Immature natural killer cell (primary cell): ENCODE measurements at places on chromosomes 2 and 18.

DNA sequence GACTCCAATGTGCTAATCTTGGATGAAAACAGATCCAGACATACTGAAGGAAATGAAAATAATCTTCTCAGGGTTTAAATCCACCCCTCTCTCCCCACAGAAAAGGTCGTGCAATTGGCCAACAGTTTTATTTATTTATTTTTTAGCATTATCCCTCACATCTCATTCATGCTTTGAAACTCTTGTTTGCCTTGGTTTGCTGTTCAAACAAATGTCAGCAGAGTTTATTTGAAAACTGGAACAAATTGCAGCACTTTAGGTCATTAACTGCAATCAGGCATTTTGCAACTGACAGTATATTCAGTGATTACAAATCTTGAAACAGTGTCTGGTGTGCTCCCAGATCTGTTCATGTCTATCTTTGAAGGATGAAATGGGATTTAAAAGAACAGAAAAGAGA lies 220.6 kb downstream of the SLC4A10 start:
- no peak for DNase-seq
- peaks cover 5% of the 10 kb centered on the region for H3K27me3 ChIP-seq
- no peak overlapping the region for H3K27ac ChIP-seq
- H3K4me1 ChIP-seq: no peaks in the 10 kb centered on the region
- H3K4me3 ChIP-seq: no peak overlapping the region

DNA sequence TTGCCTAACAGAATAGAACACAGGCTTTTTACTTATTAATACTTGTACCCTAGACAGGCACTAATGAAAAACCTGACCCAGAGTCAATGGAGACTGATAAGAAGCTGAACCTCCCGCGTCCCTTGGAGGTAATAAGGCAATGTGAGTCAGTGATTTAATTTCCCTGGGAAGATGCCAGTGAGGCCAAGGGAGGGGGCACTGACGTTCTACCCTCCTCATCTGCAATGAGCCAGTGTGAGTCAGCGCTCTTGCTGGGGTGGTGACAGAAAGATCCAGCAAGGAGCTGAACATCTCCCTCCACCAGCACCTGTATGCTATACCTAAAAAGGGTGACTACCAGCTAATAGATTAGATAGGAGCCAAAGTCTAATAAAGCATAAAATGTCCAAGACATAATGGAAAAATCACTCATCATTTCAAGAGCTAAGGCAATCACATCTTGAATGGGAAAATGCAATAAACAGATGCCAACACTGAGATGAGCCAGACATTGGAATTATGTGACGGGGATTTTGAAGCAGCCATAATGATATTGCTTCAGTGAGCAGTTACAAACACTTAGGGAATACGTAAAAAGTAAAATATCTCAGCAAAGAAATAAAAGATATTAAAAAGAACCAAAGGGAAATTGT lies 116.9 kb downstream of the TPGS2 start:
- H3K36me3 ChIP-seq: no peaks in the 10 kb centered on the region
- DNase-seq: no peak
- H3K27ac ChIP-seq: no peak overlapping the region

DNA sequence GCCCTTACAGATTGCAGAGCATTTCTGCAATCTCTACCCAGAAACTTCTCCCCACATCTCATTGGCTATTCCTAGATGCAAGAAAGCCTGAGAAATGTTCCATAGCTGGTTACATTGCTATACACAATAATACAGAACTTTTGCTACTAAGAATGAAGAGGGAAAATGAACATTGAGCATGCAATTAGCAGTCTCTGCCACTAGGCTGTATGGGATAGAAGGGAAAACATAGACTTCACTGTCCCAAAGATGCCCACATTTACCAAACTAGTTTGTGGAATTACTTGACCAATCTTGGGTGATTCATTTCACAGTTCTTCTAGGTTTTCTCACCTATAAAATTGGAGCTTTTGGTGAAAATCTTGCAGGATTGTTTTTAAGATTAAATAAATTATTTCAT lies 265.7 kb upstream of the NT5C1B start:
- H3K4me3 ChIP-seq: no peak overlapping the region
- no peaks in the 10 kb centered on the region for H3K4me1 ChIP-seq
- H3K27me3 ChIP-seq: no peaks in the 10 kb centered on the region
- H3K36me3 ChIP-seq: no peaks in the 10 kb centered on the region
- no peak for DNase-seq

GRCh38 chr2:127216095-127216494 lies 4.0 kb downstream of the CYP27C1 start:
- H3K4me3 ChIP-seq: no peak overlapping the region
- no peak for DNase-seq
- peaks cover 7% of the 10 kb centered on the region for H3K36me3 ChIP-seq
- peaks cover 18% of the 10 kb centered on the region for H3K27me3 ChIP-seq
- no peak overlapping the region for H3K27ac ChIP-seq

DNA sequence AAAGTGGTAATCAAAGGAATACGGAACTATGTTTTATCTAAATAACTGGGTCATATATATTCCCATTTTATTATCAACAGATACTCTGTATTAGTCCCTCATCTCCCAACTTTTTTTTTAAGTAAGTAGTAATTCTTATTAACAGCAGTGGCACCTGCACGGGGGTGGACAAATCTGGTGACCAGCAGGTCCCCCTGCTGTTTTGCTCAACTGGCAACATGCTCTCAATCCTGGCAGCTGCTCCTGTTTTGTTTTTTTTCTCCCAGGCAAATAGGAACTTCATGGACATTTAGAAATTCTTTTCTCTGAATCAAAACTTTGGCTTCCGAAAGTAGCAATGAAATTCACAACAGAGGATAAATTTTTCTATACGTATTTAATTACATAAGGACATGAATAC lies 193.5 kb downstream of the SS18 start:
- H3K36me3 ChIP-seq: no peaks in the 10 kb centered on the region
- no peak overlapping the region for H3K4me3 ChIP-seq
- DNase-seq: no peak
- peaks cover 8% of the 10 kb centered on the region for H3K27me3 ChIP-seq
- H3K4me1 ChIP-seq: no peaks in the 10 kb centered on the region

DNA sequence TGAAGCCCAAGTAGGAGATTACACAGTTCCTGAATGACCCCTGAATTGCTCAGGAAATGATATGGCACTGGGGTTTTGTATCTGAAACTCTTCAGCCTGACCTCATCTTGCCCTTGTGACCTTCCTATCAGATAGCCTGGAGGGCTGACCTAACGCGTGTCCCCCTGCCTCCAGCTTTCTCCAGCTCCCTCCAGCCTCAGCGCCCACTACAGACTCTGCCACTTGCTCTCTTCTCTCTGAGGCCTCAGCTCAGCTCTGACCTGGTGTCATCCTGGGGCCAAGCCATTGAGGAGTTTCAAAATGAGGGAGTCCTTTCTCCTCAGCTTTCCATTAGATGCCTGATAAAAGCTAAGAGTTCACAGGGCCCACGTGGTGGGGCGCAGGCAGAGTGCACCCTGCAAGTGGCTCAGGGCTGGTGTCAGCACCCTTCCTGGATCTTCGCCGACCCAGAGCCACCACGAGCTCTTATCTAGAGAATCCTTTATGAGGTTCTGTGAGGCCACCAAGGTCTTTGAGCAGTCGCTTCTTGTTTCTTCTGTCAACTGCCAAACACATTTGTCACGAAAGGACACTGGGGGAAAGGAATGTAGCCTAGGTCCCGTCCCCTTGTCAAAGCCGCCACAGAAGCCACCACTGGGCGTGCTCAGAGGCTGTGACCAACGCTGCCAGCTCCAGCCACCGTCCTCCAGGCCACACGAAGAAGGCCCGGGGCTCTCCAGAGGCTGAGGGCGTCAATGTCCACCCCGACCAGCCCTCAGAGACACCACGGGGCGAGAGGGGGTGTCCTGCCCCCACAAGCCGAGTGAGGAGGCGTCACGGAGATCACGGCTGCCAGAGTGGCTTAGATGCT lies 131.3 kb upstream of the GPC1 start:
- H3K36me3 ChIP-seq: no peaks in the 10 kb centered on the region
- H3K4me3 ChIP-seq: no peak overlapping the region
- no peak for DNase-seq
- H3K27ac ChIP-seq: no peak overlapping the region
- H3K27me3 ChIP-seq: no peaks in the 10 kb centered on the region
- H3K4me1 ChIP-seq: no peaks in the 10 kb centered on the region

DNA sequence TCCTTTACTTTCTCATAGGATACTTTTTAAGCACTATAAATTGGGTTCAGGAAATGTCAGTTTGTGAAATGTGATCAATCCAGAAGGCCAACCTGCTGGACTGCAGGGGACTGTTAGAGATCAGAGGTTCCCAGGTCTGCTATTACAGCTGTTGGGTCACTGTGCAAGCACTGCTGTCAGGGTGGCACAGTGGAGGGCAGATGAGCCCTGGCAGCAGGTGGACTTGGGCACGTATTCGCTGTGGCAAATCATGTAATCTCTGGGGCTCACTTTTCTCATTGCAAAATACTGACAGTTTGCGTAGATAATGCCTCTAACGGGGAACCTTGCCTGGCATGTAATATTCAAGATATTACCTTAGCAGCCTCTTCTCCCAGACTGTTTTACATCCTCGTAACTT lies 18.1 kb downstream of the RAB31 start:
- no peaks in the 10 kb centered on the region for H3K36me3 ChIP-seq
- DNase-seq: no peak
- no peaks in the 10 kb centered on the region for H3K27me3 ChIP-seq
- H3K4me1 ChIP-seq: no peaks in the 10 kb centered on the region
- H3K27ac ChIP-seq: no peak overlapping the region

DNA sequence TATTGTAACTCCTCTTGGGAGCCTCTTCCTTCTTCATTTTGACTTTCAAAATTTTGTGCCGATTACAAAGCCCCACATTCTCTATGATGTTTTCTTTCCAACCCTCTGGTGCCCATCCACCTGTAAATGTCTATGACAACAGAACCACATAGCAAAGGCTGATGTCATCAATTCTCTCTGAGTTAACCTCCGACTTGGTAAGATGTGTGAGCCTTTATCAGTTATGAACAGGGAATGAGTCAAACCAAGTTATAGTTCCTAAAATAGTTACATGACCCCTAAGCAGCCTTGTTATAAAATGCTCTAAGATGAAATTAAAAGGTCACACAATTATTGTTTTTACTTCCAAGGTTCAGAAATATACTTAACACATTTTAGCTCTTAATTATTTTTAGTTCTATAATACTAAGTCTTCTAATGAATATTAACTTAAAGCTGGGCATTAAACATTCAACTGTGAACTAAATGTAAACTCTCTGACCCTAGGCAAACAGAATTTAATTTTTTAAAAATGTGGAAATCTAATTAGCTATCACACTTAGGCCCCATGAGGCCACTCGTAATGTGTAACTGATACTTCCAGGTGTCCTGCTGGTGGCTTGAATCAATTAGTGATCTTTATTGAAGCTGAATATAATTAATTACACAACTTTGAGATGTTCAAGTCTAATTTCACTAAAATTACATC lies 102.3 kb upstream of the CYRIA start:
- H3K4me1 ChIP-seq: no peaks in the 10 kb centered on the region
- no peaks in the 10 kb centered on the region for H3K36me3 ChIP-seq
- H3K4me3 ChIP-seq: no peak overlapping the region
- peaks cover 7% of the 10 kb centered on the region for H3K27me3 ChIP-seq
- no peak for DNase-seq
- no peak overlapping the region for H3K27ac ChIP-seq

GRCh38 chr2:68236103-68236734 lies 16.1 kb downstream of the PPP3R1 start:
- H3K27ac ChIP-seq: peak overlapping the region; percentile 67
- no peaks in the 10 kb centered on the region for H3K36me3 ChIP-seq
- H3K4me1 ChIP-seq: peaks cover 99% of the 10 kb centered on the region
- peaks cover under 1% of the 10 kb centered on the region for H3K27me3 ChIP-seq
- no peak for DNase-seq
- peak overlapping the region; percentile 8 for H3K4me3 ChIP-seq

- peaks cover 6% of the 10 kb centered on the region for H3K4me1 ChIP-seq
- H3K27me3 ChIP-seq: peaks cover 6% of the 10 kb centered on the region
- no peak overlapping the region for H3K4me3 ChIP-seq
- H3K36me3 ChIP-seq: no peaks in the 10 kb centered on the region
- no peak overlapping the region for H3K27ac ChIP-seq
Measured at GRCh38 chr2:237479747-237480146, 7.3 kb upstream of the MLPH start.

DNA sequence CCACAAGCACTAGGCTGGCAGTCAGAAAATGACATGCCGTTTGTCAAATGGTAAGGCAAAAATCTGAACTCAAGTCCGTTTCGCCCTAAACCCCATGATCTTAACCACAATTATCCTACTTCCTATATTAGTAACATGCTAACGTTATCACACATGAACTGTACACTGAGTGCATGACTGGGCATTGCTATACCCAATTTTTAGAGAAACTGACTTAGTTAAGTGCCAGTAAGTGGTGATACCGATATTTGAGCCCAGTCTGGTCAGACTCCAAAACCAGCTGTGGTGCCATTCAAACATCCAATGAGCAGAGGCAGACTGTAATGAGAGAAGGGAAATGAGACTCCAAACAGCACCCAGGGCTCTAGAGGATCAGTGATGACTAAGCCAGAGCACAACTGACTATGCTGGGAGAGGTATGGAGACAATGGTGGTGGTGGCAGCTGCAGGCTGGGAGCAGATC lies 311.7 kb upstream of the PKDCC start:
- H3K36me3 ChIP-seq: no peaks in the 10 kb centered on the region
- H3K4me3 ChIP-seq: no peak overlapping the region
- DNase-seq: no peak
- H3K27ac ChIP-seq: no peak overlapping the region

DNA sequence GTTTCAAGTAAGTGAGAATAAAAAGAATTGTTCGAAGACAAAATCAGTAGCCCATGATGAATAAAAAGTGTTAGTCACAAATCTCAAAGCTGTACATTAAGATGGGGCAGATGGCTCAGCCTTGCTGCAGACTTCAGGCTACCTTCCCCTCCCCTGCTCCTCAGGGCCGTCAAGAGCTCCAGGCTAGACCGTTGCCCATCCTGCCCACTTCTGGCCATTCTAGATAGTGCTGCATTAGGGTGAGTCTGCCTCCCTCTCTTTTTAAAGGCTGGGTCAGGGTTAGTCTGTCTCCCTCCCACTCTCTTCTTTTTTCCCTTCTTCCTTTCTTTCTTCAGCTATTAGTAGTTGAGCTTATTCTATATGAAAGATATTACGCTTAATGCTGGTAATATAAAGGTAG lies 86.0 kb downstream of the MAPRE2 start:
- no peak for DNase-seq
- H3K4me1 ChIP-seq: peaks cover 60% of the 10 kb centered on the region
- H3K4me3 ChIP-seq: no peak overlapping the region
- peak overlapping the region; percentile 51 for H3K27ac ChIP-seq
- peaks cover 19% of the 10 kb centered on the region for H3K36me3 ChIP-seq
